Activated T-cell treated with anti-CD3 and anti-CD28 coated beads for 48 hours (primary cell): ENCODE measurements at places on chromosomes 16 and 17.

DNA sequence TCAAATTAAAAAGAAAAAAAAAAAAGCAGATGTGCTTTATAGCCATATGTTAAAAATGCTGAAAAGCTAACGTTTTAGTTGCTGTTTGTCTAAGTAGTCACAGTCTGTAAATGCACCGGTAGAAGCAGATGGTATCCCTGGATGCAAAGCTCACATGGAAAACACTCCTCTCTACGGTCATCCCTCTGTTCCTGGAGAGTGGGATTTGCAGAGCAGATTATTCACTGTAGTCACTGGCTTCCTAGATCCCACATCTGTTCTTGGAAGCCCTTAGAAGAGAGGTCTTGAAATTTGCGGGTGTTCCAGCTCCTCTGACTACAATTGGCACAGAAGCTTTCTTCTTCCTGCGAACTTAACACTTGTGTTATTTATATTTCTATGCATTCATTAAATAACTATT is 186.6 kb downstream of the PMP22 start:
- DNase-seq: no peak

- DNase-seq: no peak
These were observed 28.8 kb downstream of the IST1 start for GRCh38 chr16:71923941-71924690.

GRCh38 chr16:86384263-86384649 is 126.1 kb upstream of the FOXF1 start:
- no peak for DNase-seq

DNA sequence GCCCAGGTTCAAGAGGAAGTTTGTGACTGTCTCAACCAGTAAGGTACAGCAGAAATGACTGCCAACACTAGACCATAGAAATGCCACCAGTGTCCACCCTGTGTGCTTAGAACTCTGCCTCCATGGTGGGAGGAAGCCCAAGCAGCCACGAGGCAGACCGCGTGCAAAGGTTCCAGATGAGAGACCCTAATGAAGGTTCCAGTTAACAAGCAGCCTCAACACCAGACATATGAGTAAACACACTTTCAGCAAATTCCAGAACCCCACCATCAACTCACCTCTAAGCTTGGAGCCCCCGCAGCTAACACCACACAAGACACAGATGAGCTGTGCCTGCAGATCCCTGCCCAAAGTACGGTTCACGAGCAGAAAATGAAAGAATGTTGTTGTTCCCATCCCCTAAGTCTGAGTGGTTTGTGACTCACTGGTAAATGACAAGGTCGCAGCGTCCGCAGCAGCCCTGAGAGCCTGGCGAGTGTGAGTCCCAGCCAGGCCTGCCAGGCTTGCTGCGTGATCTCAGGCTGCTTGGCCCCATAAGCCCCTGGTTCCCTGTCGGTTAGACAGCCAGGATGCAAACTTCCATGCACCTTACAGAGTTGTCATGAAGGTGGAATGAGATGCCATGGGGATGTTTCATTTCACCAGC is 193.7 kb downstream of the C16orf95 start:
- no peak for DNase-seq

DNA sequence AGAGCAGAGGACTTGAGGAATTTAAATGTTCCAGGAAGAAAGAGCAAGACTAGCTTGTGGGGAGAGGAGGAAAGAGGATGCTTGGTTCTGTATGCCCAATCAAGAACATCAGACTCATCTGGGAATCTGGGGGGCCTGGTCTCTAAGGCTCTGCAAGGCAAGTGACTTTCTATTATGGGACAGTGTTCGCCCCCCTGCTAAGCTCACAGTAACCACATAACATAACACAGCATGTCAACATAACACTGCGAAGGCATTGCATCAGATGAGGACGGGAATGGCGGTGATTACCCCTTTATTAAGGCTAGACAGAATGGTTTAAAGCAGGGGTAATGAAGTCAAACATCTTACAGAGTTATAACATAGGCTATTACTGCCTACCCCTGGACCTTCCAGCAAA is 176.6 kb upstream of the IRX6 start:
- DNase-seq: no peak

GRCh38 chr16:56350491-56351405 is 74.6 kb downstream of the AMFR start:
- DNase-seq: no peak

DNA sequence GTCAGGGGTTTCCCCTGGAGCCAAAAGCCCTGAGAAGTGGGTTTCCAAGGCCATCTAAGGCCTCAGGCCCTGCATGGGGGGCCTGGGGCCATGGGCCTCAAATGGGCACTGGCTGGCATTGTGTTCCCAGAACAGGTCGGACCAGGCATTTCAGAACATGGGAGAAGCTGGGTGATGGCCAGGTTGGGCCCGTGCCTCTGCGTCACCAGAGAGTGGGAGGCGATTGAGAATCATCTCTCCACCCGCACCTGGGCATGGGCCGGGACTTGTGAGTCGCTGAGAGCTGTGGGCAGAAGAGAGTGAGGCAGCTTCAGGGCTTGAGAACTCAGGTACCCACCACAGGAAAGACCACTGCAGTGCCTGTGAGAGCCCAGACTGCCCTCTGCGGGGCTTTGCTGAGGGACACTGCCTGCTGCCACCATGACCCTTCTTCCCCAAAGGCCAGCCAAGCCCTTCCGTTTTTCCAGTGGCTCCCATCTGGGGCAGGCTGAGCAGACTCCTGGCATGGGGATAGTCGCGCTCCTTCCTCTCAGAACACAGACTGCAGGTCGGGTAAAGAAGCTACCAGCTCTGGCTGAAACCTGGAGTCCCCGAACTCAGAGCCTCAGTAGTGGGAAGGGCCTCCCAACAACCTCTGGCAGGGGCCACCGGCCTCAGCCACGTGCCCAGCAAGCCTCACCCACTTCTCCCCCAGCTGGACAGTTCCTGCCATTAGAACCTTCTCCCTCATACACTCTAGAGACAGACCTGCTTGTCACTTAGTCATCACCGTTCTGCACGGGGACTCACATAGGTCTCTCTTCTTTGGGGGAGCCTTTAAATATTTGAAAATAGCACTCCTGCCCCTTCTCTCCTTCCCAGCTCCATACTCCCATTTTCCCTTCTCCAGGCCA is 1.6 kb downstream of the RAB11FIP4 start:
- DNase-seq: no peak

GRCh38 chr17:80036715-80037477 is 454 bp downstream of the CCDC40 start:
- peak; percentile 8 for DNase-seq

DNA sequence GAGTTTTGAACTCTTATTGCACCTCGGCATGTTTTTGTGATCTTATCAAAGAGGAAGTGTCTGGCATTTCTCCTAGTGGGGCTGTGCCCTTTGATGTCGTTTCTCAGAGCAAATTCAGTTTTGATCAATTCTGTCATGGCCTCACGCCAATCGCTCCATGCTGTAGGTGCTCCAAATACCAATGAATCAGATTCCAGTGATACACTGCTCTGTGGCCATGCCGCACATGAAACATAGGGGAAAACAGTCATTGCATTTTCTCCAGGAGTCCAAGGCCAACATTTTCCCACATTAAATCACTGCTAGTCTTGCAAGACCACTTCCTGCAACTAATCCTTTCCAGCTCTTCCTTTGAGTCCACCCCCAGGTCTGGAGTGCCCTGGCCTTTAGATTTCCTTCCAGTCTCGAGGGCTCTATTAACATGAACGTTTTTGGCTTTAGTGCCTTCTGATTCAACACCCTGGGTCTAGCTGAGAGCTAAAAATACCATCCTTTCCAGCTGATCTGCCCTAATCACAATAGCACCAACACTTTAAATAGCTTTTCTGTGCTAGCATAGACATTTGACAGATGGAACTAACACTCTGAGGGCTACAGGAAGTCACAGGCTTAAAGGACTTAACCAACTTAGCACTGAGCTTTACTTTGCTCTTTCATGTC is 18.2 kb upstream of the RASL10B start:
- no peak for DNase-seq

DNA sequence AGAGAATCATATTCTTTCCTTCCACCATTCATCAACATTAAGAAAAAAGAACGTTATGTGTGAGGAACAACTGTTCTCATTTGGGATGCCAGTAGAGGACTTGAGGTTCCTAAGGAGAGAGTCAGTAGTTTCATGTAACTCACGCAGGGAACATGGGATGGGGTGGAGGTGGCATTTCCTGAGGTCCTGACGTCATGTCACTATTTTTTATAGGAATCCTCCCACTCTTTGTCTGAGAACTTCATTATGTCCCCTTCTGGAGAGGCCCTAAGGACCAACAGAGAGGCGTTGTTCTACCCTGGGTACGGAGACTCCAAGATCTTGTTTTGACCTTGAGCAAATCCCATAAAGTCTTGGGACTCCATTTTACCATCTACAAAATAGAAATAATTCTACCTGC is 211.7 kb upstream of the SOX9 start:
- no peak for DNase-seq

DNA sequence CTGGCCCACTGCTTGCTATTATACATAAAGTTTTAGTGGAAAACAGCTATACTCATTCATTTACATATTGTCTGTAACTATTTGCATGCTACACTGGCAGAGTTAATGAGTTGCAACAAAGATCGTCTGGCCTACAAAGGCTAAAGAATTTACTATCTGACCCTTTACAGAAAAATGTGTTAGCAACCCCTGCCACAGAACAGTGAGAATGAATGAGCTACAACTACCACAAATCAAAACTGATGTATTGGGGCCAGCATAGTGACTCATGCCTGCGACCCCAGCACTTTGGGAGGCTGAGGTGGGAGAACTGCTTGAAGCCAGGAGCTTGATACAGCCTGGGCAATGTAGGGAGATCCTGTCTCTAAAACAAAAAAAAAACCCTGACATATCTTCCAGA is 92.7 kb downstream of the MYH11 start:
- DNase-seq: no peak

- no peak for DNase-seq
These were observed 3.7 kb downstream of the STARD3 start for GRCh38 chr17:39640591-39641031.

DNA sequence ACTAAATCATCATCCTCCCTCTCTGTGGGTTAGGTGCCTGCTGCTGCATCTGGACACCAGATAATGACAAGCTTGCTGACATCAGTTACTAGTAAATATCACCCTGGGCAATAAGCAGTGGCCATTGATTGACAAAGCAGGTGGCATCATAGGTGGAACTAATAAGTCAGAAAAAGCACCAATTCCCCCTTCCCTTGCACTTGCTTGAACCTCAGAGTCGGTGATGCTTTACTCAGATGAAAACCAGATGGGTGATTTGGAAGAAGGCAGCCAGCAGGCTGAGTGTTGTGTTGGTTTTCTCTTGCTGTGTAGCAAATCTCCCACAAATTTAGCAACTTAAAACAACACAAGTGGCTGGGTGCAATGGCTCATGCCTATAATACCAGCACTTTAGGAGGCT is 146.9 kb upstream of the NOL11 start:
- no peak for DNase-seq

DNA sequence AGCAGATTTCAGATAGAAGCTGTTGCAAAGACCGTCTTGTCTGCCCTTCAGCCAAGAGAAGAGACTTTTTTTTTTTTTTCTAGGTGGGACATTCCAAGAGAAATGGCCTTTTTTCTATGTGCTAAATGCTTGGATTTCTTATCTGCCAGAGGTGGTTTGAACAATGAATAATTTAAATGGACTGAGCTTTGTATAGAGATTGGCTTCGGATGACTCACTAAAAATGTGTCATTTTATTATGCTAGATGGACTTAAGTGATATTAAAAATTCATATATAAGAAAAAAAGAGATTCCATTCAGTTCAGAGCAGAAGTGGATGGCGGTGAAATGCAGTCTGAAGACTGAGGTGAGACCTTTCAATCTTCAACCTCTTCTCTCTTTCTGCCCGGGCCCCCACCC is 58.4 kb downstream of the MEAK7 start:
- DNase-seq: no peak

GRCh38 chr16:27980919-27981700 is 82.4 kb downstream of the GSG1L start:
- no peak for DNase-seq

DNA sequence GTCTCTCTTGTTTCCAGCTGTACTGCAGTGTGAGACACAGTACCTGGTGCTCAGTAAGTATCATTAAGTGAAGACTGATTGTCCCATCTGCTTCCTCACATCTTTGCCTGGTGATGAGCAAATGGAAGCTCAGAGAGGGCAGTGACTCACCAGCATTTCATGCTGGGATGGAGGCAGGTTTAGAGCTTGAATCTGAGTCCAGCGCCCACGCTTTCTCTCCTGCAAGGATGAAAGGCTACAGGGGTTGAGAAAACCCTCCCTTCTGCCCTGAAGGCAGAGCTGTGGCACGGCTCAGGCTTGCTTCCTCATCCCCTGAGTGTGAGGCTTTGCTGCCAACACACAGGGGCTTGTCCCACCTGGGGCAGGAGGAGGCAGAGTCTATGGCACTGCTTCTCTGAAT is 1.5 kb upstream of the RNF112 start:
- no peak for DNase-seq

DNA sequence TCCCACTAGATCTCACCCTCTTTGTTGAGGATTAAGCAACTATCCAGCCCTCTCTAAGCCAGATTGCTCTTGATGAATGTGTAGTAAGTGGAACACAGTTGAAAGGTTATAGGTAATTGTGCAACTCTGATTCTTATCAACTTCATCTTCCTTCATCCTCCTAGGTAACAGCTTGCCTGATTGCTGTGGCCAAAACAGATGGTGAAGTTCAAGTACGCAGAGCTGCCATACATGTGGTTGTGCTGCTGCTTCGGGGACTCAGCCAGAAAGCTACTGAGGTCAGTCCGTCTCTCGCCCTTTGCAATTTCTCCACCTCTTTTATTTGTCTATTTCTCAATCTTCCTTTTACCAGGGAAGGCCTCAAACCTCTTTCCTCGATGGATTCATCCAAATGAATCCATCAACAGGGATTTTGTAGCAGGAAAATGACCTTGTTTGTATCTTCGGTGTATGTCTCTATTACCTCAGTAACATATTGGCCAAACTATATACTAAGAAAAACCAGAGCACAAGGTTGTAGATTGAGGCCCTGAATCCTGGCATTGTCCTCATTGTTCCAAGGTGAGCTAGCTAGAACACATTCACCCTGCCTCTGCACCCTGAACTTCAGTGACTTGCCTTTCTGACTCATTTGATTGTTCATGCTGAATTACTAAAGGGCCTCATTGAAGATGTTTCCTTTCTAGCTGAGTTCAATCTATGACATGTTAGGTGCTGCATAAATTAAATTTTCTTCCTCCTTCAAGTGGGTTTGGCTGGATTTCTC is 65.1 kb upstream of the HAS3 start:
- DNase-seq: no peak

DNA sequence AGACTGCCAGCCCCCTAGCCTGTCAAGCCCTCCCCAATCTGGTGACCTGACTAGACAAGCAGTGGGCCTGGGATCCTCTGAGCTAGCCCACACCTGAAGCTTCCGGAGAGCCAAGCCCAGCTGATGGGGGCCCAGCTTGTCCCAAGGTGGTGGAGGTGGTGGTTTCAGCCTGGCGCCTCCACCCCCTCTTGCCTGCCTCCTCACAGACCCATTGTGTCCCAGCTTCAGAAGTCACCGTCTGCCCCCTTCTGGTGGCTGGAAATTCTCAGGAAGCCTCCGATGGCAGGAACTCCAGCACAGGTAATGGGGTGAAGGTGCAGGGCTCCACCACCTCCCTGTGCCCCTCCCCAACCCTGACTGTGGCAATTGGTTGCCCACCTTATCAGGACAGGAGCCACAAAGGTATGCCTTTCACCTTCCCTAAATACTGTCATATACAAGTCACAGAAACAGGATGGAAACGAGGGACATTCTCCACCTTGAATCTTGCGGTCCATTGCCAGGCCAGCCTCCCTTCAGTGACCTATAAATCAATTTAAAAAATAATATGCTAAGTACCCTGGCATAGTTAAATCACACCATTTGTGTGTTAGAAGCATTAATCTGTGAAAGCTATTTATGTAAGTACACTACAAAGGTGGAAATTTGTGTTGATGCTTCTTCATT is 66.0 kb upstream of the ZNF423 start:
- peak; percentile 28 for DNase-seq
